Transverse colon (tissue), 4 donors: ENCODE measurements at places on chromosomes 5 and 9. TPM values are rescaled to one million over a fixed set of nuclear protein-coding genes. Genes with fewer than 3 reads are reported as not detected.

Gene HMCN2
- total RNA-seq, result 40.0 TPM

DNA sequence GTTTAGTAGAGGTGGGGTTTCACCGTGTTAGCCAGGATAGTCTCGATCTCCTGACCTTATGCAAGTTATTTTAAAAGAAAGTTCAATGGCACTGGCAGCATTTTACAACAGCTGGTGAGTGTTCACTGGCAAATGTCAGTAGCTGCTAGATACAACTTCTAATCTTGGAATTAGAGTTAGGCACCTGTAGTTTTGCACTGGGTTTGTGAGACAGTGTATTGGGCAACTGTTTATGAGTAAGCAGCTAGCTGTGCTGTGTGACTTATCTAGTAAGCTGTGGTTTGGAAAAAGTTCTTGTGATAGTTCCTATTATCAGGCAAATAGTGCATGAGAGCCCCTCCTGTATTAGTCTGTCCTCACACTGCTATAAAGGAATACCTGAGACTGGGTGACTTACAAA lies 61.5 kb downstream of the UBE2QL1 start:
- no peaks in the 10 kb centered on the region for H3K4me1 ChIP-seq
- H3K27ac ChIP-seq, result no peak overlapping the region
- no peak for DNase-seq
- no peaks in the 10 kb centered on the region for H3K27me3 ChIP-seq
- H3K36me3 ChIP-seq, result no peaks in the 10 kb centered on the region

- no peak overlapping the region for H3K27ac ChIP-seq
- no peaks in the 10 kb centered on the region for H3K4me1 ChIP-seq
- no peak for DNase-seq
Measured at GRCh38 chr9:32584784-32585183, 11.8 kb upstream of the NDUFB6 start.

Gene SCGB3A2
- not detected for total RNA-seq

Gene F2RL2
- total RNA-seq, result not detected

DNA sequence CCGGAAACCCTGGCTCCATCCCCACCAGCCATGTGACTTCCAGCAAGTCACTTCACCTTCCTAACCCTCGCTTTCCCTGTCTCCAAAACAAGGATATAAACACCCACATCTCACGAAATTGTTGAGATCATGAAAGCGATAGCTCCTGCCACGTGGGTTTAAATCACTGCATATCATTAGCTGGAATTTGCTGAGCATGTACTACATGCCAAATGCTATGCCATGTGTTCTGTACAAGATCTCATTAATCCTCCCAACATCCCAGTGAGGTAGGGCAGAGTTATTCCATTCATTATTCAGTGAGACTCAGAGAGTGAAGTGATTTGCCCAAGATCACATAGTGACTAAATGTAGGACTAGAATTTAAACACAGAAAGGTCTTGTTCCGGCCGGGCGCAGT lies 29.2 kb upstream of the HRH2 start:
- no peak overlapping the region for H3K4me3 ChIP-seq
- no peaks in the 10 kb centered on the region for H3K27me3 ChIP-seq
- no peaks in the 10 kb centered on the region for H3K36me3 ChIP-seq
- H3K27ac ChIP-seq, result no peak overlapping the region
- H3K4me1 ChIP-seq, result no peaks in the 10 kb centered on the region

- H3K27me3 ChIP-seq, result no peaks in the 10 kb centered on the region
- H3K4me1 ChIP-seq, result no peaks in the 10 kb centered on the region
- H3K36me3 ChIP-seq, result no peaks in the 10 kb centered on the region
- H3K4me3 ChIP-seq, result no peak overlapping the region
Measured at GRCh38 chr5:58523956-58524355, 32.7 kb downstream of the GAPT start.

DNA sequence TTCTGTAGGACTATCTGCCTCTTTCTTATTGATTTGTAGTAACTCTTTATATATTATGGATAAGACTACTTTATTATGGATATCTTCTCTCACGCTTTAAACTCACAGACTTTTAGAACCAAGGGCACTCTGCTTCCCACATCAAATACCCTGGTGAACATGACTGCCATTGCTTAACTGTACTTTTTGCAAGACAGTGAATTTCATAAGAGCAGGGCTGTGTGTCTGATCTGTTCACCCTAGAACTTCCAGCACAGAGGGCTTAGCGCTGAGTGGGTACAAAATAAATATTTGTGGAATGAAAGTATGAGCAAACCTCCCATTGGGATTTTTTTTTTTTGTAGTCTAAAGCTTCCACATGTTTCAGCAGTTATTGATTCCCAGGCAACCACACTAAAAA lies 84.8 kb downstream of the CFAP77 start:
- H3K27ac ChIP-seq, result no peak overlapping the region
- H3K27me3 ChIP-seq, result peaks cover 40% of the 10 kb centered on the region
- H3K4me1 ChIP-seq, result no peaks in the 10 kb centered on the region
- H3K4me3 ChIP-seq, result no peak overlapping the region
- no peaks in the 10 kb centered on the region for H3K36me3 ChIP-seq
- DNase-seq, result no peak

Gene ATP6V1G1
- 144 TPM for total RNA-seq

GRCh38 chr5:118558871-118559270 lies 429.5 kb downstream of the DTWD2 start:
- DNase-seq, result no peak
- no peaks in the 10 kb centered on the region for H3K4me1 ChIP-seq
- no peak overlapping the region for H3K4me3 ChIP-seq
- H3K27ac ChIP-seq, result no peak overlapping the region
- H3K36me3 ChIP-seq, result no peaks in the 10 kb centered on the region

GRCh38 chr5:172617817-172618216 lies 23.2 kb upstream of the NEURL1B start:
- no peak overlapping the region for H3K4me3 ChIP-seq
- no peaks in the 10 kb centered on the region for H3K27me3 ChIP-seq
- H3K27ac ChIP-seq, result no peak overlapping the region

DNA sequence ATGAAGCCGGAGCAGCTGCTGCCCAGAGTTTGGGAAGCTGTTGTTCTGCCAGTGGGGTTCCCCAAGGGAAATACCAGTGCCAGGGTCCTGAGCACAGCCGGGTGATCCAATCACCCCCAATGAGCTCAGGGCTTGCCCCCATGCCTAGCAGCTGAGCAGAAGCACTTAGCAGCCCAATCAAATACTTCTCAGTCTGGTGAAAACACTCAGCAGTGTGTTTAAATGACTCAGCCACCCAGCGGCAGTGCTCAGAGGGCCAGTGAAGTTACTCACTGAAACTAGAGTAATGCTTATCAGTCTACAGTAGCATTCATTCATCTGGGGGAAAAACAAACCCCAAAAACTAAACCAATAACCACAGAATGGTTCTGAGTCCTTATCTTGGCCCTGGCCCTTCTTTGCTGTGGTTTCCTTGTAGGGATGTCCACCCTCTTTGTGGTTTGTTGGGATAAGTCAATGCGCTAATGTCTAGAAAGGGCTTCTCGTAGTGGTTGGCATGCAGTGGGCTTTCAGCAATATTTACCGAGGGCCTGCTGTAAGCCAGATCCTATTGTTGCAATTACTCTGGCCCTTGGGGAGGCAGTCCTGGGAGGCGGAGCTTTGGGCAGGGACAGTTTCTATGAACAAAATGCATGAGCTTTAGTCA lies 43.1 kb downstream of the LHX2 start:
- no peak overlapping the region for H3K27ac ChIP-seq
- H3K27me3 ChIP-seq, result peaks cover 35% of the 10 kb centered on the region
- H3K36me3 ChIP-seq, result no peaks in the 10 kb centered on the region
- DNase-seq, result no peak
- H3K4me3 ChIP-seq, result no peak overlapping the region

DNA sequence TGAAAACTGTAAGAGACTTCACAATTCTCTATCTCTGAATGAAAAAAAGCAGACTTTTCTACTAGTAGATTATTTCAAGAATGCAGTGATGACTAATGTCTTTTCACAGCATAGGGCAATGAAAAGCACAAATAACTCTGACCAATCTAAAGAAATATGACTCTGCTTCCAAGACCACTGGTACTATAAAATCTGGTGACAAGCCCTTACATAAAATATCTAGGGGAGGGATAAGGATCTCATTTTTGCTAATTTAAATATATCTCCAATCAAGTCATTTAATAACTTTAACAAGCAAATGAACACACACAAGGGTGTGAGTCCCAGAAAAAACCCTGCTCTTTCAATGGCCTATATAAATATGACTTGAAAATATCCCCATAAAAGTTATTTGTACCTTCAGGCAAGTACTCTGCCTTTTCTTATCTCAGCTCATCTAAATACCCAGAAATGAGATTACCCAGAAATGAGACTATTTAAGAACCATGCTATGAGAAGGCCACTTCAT lies 105.2 kb downstream of the GNAQ start:
- no peaks in the 10 kb centered on the region for H3K36me3 ChIP-seq
- peak overlapping the region; percentile 15 for H3K27ac ChIP-seq
- H3K4me3 ChIP-seq, result no peak overlapping the region
- no peak for DNase-seq

GRCh38 chr9:127917603-127918002 lies 762 bp upstream of the ST6GALNAC4 start:
- H3K4me1 ChIP-seq, result peaks cover 68% of the 10 kb centered on the region
- no peak overlapping the region for H3K4me3 ChIP-seq
- H3K36me3 ChIP-seq, result no peaks in the 10 kb centered on the region

DNA sequence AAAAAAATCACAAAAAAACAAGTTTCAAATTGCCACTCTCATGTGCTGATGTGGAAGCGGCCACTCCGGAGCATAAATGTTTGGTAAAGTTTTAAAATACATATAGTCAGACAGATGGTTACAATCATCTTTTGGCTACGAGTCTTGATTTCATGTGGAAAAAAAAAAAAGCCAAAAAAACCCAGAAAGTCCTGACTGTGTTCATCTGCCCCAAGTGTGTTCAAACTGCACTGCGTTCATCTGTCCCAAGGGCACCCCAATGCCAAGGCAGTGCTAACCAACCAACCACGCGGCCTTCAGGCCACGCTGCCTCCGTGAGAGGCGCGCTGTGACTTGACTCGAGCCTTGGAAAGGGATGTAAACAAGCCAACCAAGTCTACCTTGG lies 127.1 kb downstream of the MYO10 start:
- no peak for DNase-seq
- H3K4me3 ChIP-seq, result no peak overlapping the region
- H3K4me1 ChIP-seq, result peaks cover 8% of the 10 kb centered on the region
- no peaks in the 10 kb centered on the region for H3K36me3 ChIP-seq
- H3K27me3 ChIP-seq, result no peaks in the 10 kb centered on the region

- no peak for DNase-seq
- H3K27me3 ChIP-seq, result no peaks in the 10 kb centered on the region
- H3K36me3 ChIP-seq, result no peaks in the 10 kb centered on the region
- H3K4me1 ChIP-seq, result no peaks in the 10 kb centered on the region
Measured at GRCh38 chr5:42555797-42556196, 132.6 kb downstream of the GHR start.

GRCh38 chr9:38699337-38699736 lies 20.6 kb downstream of the FAM240B start:
- H3K27me3 ChIP-seq, result no peaks in the 10 kb centered on the region
- H3K4me3 ChIP-seq, result no peak overlapping the region
- H3K27ac ChIP-seq, result no peak overlapping the region
- no peak for DNase-seq

Gene SV2C
- 2.6 TPM for total RNA-seq

DNA sequence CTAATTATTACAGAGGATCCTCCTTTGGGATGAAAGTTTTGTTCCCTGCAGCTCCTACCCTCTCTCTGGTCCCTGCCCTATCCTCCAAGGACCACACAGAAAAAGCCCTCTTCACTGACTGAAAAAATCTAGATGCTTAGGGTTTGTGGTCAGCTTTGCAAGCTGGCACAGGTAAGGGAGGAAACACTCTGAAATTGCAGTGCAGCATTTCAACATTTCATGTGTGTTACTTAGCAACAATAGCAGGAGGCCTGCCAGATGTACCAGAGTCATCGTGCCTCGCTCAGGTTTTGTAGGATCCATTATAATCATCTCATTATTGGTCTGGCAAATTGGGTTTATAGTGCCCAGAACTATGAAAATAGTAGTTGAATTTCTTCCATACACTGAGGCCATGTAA lies 109.5 kb downstream of the PALM2AKAP2 start:
- peaks cover 10% of the 10 kb centered on the region for H3K4me1 ChIP-seq
- no peak overlapping the region for H3K27ac ChIP-seq
- H3K27me3 ChIP-seq, result no peaks in the 10 kb centered on the region

DNA sequence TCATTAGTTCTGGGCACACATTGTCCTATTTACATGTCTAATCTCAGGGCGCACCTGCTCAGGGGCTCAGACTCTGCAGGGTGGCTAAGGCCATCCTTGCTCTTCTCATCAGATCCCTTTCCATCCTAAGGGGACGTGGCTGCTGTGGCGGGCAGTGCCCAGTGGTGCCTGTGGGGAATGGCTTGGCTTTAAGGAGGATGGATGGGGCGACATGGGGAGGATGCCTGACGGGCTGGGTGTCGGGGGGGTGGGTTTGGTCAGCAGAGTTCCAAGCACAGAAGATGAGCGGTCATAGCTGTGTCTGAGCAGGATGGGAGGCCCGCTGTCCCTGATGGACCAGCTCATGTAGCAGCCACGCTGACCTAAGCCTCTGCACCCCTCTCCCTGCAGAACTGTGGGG lies 40.9 kb upstream of the SUSD3 start:
- H3K27ac ChIP-seq, result no peak overlapping the region
- no peaks in the 10 kb centered on the region for H3K36me3 ChIP-seq
- no peak for DNase-seq
- no peaks in the 10 kb centered on the region for H3K4me1 ChIP-seq
- H3K4me3 ChIP-seq, result no peak overlapping the region

DNA sequence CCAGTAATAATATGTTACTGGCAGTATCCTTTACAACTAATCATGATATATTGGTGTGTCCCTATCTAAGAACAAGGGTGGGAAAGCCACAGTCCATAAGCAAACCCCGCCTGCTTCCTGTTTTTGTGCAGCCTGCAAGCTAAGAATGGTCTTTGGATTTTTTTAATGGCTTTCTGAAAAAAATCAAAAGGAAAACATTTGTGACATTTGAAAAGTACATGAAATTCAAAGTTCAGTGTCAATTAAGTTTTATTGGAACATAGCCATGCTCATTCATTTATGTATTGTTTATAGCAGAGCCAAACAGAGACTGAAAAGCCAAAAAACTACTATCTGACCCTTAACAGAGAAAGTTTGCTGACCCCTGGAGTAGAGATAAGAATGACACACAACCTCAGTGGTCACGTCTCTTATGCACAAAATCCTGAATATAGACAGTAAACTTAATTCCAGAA lies 12.8 kb upstream of the TMEM245 start:
- no peaks in the 10 kb centered on the region for H3K27me3 ChIP-seq
- no peaks in the 10 kb centered on the region for H3K36me3 ChIP-seq
- DNase-seq, result no peak
- H3K4me1 ChIP-seq, result no peaks in the 10 kb centered on the region
- peak overlapping the region; percentile 22 for H3K27ac ChIP-seq
- H3K4me3 ChIP-seq, result no peak overlapping the region

Gene GARNL3
- total RNA-seq, result 10.5 TPM

DNA sequence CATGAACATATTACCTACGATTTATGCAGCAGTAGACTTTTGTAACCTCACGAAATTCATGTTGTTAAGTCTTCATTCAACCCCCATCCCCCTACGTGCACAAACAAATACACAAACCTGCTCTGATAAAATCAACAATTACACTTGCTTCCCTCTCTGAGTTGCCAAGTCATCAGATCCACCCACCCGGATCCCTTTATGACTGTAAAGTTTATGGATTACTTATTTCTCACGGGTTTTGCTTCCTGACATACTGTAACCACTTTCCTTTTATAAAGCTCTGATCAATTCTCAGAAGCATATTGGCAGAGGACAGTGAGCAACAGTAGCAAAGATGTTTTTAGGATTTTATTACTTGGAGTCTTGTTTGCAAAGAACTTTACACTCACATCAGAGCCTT lies 70.5 kb downstream of the MLLT3 start:
- peaks cover 28% of the 10 kb centered on the region for H3K4me1 ChIP-seq
- no peaks in the 10 kb centered on the region for H3K36me3 ChIP-seq
- no peak for DNase-seq
- peak overlapping the region; percentile 11 for H3K4me3 ChIP-seq
- peak overlapping the region; percentile 67 for H3K27ac ChIP-seq

- DNase-seq, result no peak
- H3K27me3 ChIP-seq, result peaks cover 4% of the 10 kb centered on the region
- no peaks in the 10 kb centered on the region for H3K36me3 ChIP-seq
- H3K27ac ChIP-seq, result no peak overlapping the region
Measured at GRCh38 chr5:159043590-159043989, 56.1 kb downstream of the EBF1 start.
